Stimulated activated CD4-positive, alpha-beta T cell treated with anti-CD3 and anti-CD28 coated beads, TNF-alpha, amount 100 ng/mL, for 48 hours (primary cell): ENCODE measurements at places on chromosomes 2 and 18.

DNA sequence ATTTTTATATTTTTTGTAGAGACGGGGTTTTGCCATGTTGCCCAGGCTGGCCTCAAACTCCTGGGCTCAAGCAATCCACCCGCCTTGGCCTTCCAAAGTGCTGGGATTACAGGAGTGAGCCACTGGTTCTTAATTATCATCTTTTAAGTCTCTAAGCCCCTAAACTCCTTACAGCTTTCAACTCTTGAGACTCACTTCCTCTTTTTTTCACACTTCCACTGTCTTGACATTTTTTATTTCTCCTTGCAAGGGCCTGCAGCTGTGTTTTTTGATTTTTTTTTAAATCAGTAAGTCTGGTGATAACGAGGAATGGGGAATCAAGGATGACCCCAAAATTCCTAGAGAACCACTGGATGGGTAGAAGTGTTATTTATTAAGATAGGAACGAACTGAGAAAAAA lies 8.6 kb upstream of the ABCB11 start:
- DNase-seq = no peak

- no peak for DNase-seq
These were observed 99.8 kb upstream of the ARHGAP28 start for GRCh38 chr18:6629635-6630140.

DNA sequence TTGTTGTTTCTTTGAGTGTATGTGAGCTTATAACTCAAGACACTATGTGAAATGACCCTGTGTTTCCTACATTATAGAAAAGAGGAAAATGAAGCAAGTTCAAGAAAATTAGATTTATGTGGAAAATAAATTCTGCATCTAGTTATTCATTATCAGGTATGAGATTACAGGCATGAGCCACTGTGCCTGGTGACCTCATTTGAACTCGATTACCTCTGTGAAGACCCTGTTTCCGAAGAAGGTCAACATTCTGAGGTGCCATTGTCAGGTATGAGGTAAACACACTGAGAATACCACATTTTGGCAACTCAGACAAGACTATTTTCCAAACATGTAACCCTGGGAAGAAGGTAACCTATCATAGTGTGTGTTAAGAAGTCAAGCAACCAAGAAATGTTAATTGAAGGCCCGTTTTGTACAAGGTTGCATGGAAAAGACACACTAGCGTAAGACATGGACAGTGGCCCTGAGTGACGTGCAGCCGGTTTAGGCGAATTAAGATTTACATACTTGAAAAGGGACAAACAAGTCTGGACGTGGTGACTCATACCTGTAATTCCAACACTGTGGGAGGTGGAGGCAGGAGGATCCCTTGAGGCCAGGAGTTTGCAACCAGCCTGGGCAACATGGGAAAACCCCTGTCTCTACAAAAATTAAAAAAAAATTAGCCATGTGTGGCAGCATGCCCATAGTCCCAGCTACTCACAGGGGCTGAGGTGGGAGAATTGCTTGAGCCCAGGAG lies 186.6 kb downstream of the NEDD4L start:
- DNase-seq = no peak

GRCh38 chr18:33576999-33577646 lies 896 bp upstream of the ASXL3 start:
- no peak for DNase-seq

DNA sequence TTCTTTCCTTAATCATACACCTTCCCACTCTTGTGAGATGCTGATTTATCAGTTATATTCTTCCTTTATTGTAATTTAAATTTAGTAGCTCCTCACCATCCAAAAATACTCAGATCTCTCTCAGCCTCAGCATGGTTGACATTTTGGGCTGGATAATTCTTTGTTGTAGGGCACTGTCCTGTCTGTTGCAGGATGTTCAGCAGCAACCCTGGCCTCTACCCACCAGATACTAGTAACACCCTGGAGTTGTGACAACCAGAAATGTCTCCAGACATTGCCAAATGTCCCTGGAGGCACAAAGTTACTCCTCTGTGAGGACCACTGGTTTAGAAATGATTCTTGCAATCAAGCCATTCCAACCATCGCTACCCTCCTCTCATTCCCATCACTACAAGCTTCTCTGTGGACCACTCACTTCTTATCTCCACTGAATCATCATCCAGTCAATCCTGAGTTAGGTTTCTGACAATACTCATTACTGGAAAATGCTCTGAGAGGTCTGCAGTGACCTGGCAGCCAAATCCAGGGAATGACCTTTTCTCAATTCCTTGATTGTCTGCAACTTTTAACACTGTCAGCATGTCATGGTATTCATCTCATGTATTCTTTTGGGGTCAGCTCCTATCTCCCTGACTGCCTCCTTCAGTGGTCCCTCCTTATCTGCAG lies 43.3 kb downstream of the OSBPL6 start:
- DNase-seq = no peak

- DNase-seq = no peak
These were observed 234.5 kb upstream of the STON1 start for GRCh38 chr2:48295421-48295820.

GRCh38 chr2:100008956-100009355 lies 133.4 kb downstream of the AFF3 start:
- no peak for DNase-seq

DNA sequence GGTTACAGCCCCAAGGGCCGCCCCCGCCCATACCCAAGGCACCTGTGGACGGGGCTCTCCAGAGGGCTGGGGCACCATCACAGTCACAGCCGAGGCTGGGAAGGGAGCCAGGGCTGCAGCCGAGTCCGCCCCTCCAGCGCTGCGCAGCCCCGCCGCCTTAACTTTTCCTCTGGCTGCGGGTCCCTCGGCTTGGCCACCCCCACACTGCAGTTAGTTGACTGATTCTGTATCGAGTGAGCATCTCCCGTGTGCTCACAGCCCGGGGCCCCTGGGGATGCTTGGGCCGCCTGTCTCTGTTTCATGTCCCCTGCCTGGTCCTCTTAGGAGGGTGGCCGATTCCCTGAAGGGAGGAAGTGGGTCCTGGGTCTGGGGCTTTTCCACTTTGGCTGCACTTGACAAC lies 33.7 kb downstream of the EMILIN2 start:
- no peak for DNase-seq

DNA sequence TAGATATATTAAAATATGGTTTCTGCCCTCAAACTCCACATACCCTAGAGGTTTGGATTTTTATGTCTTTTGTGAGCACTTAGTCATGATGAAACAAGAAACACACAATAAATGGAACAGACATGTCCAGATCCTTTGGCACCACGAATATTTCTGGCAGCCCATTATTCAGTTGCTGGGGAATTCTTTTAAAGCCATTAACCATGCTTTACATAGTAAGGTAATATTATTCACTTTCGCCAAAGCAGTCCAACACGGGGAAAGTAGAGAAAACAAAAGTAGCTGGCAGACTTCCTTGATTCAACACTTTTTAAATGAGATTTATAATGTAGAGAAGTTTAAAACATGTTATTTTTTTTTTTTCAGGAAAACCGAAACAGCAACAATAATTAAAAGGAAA lies 235.4 kb downstream of the PIEZO2 start:
- DNase-seq = no peak

DNA sequence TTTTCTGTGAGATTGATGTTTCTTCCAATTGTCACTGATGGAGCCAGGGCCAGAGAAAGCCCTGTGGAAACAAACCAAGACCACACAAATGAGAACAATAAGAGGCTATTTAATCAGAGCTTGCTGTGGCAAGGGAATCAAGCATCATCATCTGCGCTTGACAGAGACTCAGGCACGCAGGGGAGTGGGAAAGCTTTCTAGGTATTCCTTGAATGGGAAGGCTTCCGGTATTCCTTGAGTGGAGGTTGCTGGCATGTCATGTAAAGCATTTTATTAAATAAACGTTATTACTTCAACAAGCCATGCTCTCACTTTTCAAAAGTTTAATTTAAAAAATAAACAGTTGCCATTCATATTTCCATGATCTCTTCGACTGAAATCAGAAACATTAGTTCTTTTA lies 194.6 kb upstream of the SYT4 start:
- DNase-seq = no peak

DNA sequence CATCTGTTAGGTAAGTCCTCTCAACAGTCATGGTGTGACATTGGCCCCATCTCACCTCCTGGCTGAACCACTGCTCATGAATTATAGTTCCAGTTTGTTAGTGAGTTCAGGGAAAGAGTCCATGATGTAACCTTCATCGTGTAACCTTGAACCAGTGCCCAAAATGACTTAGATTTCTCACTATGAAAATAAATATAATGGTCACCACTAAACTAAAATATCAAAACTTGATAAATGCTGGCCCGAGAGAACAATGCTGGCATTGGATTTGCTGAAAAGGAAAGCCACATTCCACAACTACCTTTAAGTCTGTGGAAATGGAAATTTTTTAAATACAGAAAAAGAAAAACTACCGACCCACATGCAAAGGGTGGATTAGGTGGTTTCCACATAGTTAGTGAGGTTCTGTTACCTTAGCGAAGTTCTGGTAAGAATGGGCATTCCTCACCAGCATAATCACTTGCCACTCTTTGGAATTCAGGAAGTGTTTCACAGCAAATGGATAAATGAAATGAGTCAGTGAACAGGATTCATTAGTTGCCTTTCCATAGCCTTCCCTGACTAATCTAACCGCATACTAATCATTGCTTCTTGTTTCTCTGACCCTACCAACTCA lies 133.9 kb upstream of the CTAGE1 start:
- DNase-seq = no peak

DNA sequence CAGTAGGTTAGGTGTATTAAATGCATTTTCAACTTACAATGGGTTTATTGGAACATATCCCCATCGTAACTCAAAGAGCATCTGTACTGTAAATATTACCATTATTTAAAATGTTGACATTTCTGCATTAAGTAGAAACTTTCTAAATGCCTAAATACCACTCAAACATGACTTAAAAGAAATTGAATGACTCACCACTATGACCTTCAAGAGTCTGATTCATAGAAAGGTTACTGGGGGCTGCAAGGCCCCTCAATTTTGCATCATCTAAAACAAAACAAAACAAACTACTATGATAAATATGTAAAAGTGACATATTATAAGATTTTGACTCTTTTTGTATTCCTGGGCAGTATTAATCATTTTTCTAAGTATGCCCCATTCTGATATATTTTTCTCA lies 7.6 kb downstream of the WDR35 start:
- no peak for DNase-seq

GRCh38 chr2:69572641-69573040 lies 70.9 kb downstream of the AAK1 start:
- DNase-seq = no peak

DNA sequence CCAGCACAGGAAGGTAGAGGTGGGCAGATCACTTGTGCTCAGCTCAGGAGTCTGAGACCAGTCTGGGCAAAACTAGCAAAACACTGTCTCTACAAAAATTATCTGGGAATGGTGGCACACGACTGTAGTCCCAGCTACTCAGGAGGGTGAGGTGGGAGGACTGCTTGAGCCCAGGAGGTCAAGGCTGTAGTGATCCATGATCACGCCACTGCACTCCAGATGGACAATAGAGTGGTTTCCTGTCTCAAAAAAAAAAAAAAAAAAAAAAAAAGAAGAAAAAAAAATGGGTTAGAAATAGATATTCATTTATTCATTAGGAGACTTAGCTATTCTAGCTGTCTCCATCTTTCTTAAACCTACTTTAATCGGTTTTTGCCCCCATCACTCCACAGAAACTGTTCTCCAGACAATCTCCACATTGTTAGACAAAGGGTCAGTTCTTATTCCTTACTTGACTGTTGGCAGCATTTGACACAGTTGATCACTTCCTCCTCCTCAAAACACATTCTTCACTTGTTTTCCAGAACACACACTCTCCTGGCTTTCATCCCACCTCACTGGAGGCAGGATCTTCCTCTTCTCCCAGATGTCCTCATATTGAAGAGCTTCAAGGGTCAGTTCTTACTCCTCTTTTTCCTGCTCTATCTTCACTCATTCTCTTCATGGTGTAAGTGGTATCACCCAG lies 103.1 kb downstream of the DTNB start:
- no peak for DNase-seq

DNA sequence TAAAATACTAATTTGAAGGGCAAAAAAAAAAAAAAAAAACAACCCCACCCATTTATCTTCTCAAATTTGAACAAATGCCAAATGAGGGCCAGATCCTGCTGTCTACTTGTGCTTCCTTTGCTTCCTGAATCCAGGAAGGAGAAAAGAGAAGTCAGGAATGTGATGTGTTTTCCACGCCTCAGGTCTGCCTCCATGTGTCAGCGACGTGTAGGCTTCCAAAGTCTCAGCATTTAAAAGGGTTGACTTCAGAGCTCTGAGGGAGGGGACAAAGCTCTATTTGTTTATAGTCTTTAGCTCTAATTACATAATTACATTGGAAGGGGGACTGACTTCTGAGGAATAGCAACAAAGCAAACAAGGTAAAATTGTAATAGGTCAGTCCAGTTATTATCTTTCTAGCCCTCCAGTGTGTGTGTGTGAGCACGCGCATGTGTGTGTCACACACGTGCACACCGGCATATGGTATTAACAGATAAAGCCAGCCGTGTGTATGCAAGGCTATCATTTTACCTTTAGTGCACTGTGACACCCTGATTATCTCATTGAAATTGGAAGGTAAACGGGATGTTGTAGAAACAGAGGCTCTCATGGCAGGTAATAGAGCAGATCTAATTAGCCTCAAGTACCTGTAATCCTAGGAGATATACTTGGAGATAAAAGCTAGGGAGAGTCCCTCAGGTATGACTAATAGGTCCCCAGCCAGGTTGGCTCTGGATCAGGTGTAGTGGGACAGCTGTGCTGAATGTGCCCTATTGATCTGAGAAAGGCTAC lies 911.4 kb upstream of the ZEB2 start:
- DNase-seq = no peak

DNA sequence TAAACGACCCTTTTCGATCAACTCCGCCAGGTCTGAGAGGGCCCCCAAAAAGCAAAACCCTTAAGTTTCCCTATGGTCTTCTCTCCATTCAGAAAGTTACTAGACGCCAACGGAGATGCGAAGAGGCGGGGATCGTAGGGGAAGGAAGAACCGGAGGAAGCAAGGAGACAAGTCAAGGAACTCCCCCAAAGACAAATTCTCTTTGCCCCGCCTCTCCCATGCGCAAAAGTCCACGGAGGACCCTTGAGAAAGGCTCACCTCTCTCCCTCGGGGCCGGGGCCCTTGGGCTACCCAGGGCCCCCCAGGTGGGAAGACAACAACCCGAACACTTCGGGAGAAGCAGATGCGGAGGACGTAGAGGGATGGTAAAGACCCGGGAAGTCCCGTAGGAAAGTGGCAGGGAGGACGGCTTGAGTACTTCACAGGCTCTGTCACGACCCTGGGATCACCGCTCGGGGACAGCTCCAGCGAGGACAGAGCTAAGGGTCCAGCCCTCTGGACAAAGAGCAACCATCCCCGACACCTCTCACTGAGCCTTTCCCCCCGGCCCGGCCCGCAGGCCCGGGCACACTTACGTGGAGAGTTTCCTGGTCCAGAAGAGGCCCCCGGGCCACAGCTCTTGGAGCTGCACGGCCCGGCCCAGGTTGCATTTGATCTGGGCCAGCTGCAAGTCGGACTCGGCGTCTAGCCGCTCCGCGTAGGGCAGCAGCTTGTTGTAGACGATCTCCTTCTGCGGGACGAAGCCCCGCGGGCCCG lies 647 bp downstream of the PSME4 start:
- no peak for DNase-seq
